ENCODE measurements at places on chromosomes 6 and 20. TPM values are rescaled to one million over a fixed set of nuclear protein-coding genes. Genes with fewer than 3 reads are reported as not detected.

GRCh38 chr20:59667981-59668515, 63.7 kb downstream of the PHACTR3 start:
- DNase-seq = no peak
- H3K4me1 ChIP-seq = no peaks in the 10 kb centered on the region
- no peaks in the 10 kb centered on the region for H3K36me3 ChIP-seq
- no peak overlapping the region for H3K27ac ChIP-seq
- H3K27me3 ChIP-seq = no peaks in the 10 kb centered on the region
- H3K4me3 ChIP-seq = no peak overlapping the region

The HNF4A gene
- total RNA-seq = not detected

DNA sequence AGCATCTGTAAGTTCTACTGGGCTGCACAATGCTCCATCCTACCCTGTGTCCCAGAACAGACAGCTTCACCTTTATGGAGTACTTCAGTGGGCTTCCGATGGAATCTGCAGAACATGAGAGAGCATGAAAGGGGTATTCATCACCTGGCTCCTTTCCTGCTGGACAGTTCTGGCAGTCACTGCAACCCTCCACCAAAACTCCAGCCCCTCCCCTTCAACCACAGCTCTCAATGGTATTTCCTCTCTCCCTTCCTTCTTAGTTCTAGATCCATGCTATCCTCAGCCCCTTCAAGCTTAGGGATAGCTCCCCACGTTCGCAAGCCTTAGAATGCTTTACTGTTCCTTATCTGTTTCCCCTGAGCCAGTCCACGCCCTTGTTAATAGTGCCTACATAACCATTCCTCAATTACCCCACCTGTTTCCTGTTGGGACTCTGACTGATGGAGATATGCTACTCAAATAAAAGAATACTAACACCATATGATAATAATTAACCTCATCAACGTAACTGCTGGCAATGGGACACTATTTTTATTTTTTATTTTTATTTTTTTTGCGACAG, 26.8 kb downstream of the TRAM2 start:
- H3K27ac ChIP-seq = no peak overlapping the region
- H3K4me3 ChIP-seq = no peak overlapping the region
- peak; percentile 70 for DNase-seq
- peaks cover 86% of the 10 kb centered on the region for H3K4me1 ChIP-seq
- H3K27me3 ChIP-seq = no peaks in the 10 kb centered on the region

- no peak overlapping the region for H3K4me3 ChIP-seq
- no peaks in the 10 kb centered on the region for H3K36me3 ChIP-seq
- no peak for DNase-seq
- H3K27ac ChIP-seq = peak overlapping the region; percentile 89
- no peaks in the 10 kb centered on the region for H3K27me3 ChIP-seq
These were observed 159.8 kb downstream of the TFAP2C start for GRCh38 chr20:56788671-56789610.

DNA sequence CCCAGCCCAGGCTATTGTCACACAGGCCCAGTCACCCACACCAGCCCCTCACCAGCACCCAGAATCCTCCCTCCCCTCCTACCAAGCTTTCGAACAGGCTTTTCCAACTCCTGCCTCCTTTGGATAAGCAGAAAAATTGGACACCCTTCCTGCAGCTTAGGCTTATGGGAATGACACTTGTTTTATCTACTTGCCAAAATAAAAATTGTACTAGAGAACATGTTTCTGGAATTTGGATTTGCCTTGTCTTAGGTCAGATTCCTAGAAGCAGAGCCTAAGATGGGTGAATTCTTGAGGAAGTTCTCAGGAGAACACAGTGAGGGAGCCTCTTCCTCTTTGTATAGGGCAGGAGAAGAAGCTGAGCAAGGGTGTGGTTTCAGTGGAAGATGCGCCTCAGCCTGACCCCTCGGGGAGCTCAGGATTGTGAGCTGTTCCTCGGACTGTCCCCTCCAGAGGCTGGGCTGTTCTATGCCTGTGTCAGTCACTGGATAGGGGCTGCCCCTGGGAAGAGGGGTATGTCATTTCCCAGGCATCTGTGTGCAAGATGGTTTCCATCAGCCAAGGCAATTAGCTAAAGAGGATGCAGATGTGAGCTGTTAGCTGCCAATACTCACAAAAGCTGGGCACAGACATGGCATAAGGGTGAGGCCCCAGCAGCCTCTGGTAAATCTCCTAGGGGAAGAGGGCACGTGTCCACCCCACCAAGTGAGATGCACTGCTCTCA, 33.9 kb downstream of the ITPR3 start:
- H3K4me3 ChIP-seq = no peak overlapping the region
- DNase-seq = no peak
- no peaks in the 10 kb centered on the region for H3K27me3 ChIP-seq
- no peak overlapping the region for H3K27ac ChIP-seq
- H3K36me3 ChIP-seq = no peaks in the 10 kb centered on the region

DNA sequence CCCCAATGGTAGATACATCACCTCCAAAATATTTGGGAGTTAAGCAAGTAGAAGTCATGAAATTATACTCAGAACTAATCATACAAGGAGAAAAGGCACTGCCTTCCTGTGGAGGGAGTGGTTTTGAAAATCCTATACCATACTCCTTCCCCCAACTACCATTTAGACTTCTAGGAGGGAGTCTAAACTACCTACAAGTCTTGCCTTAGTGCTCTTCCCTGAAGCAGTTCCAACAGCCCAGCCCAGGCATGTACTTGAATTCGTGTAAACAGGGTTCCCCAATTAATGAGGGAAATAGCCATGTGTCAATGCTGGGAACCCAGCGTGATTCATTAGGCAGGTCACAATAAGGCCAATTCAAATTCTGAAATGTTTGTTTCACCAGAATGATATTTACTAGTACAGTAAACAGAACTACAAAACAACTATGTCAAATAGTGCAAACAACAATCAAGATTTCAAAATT, 39.1 kb upstream of the SGK1 start:
- H3K27me3 ChIP-seq = no peaks in the 10 kb centered on the region
- no peak for DNase-seq
- no peak overlapping the region for H3K27ac ChIP-seq
- no peaks in the 10 kb centered on the region for H3K36me3 ChIP-seq

The PCSK2 gene
- total RNA-seq = not detected

DNA sequence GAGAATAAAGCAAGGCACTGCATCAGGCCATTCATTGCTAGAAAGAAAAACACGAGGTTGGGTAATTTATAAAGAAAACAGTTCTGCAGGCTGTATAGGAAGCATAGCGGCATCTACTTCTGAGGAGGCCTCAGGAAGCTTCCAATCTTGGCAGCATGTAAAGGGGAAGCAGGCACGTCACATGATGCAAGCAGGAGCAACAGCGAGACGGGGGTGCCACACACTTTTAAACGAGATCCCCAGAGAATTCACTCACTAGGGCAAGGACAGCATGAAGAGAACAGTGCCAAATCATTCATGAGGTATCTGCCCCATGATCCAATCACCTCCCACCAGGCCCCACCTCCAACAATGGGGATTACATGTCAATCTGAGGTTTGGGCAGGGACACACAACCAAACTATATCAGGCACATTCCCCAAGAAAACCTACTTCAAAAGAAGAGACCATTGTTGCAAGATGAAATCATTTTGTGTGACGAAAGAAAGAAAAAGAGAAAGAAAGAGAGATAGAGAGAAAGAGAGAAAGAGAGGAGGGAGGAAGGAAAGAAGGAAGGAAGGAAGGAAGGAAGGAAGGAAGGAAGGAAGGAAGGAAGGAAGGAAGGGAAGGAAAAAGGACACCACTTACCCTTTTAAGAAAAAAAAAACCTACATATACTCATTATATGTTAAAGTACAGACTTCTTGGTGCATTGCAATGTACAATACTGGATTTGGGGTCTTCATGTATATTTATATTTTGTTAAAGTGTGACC, 95.9 kb upstream of the PLEKHG1 start:
- no peak overlapping the region for H3K4me3 ChIP-seq
- no peak overlapping the region for H3K27ac ChIP-seq
- H3K4me1 ChIP-seq = no peaks in the 10 kb centered on the region
- no peaks in the 10 kb centered on the region for H3K27me3 ChIP-seq
- DNase-seq = no peak
- no peaks in the 10 kb centered on the region for H3K36me3 ChIP-seq

- no peak overlapping the region for H3K4me3 ChIP-seq
- no peaks in the 10 kb centered on the region for H3K4me1 ChIP-seq
- DNase-seq = no peak
- no peak overlapping the region for H3K27ac ChIP-seq
- no peaks in the 10 kb centered on the region for H3K36me3 ChIP-seq
These were observed 587.2 kb downstream of the PRKN start for GRCh38 chr6:162140251-162140852.
